CD4-positive, alpha-beta T cell treated with Interleukin-17A for 1 hour (primary cell): ENCODE measurements at places on chromosomes 11 and 22.
A peak's percentile ranks its signal among the peaks of the same experiment; 100 is the strongest.

DNA sequence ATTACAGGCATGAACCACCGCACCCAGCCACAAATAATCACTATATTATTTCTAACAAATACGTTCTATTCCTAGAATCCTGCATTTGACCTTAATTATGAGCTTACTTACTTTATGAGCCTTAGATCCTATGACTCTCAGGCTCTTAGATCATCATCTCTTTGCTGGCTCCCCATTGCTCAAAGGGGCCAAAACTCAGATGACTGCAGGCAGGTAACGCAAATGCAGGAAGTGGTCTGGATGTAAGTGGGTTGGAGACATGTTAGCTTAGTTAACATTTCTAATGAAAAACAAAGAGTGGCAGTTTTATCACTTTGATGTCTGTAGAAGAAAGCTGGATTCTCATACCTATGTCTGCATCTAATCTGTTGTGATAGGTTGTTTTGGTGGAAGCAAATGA, 23.4 kb downstream of the CCDC81 start:
- DNase-seq = no peak

DNA sequence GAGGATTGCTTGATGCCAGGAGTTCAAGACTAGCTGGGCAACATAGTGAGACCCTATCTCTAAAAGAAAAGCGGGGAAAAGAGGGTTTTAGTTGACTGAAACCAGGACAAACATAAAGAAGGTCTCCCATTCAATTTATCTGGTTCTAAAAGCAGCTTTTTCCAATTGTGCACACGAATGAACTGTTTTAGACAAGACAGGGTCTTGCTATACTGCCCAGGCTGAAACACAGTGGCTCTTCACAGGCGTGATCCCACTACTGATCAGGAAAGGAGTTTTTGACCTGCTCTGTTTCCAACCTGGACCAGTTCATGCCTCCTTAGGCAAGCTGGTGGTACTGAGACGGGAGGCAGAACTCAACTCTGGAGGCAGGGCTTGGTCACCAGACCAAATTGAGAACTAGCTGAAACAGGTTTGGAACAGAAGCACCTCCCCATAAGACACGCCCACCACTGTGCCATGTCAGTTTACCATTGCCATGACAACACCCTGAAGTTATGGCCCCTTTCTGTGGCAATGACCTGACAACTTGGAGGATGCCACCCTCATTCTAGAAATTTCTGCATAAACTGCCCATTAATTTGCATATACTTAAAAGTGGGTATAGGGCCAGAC, 2.8 kb upstream of the NUCB2 start:
- DNase-seq = peak; percentile 15

DNA sequence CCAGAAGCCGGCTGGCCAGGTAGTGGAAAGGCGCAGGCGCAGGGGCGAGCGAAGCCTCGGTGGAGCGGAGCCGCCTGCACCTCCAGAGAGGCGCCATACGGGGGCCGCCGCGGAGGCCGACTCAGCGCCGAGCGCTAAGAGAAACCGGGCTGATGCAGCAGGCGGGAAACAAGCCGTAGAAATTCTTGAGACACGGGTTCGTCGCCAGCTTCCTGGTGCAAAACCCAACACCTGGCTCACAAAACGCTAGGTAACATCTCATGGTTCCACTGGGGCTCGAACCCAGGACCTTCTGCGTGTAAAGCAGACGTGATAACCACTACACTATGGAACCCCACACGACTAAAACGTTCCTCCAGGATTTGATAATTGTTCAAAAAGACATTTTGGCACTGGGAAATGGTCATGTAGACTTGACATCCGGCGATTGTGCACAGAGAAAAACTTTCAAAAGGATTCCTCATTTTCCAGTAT, 39.1 kb downstream of the OR4D9 start:
- peak; percentile 92 for DNase-seq

DNA sequence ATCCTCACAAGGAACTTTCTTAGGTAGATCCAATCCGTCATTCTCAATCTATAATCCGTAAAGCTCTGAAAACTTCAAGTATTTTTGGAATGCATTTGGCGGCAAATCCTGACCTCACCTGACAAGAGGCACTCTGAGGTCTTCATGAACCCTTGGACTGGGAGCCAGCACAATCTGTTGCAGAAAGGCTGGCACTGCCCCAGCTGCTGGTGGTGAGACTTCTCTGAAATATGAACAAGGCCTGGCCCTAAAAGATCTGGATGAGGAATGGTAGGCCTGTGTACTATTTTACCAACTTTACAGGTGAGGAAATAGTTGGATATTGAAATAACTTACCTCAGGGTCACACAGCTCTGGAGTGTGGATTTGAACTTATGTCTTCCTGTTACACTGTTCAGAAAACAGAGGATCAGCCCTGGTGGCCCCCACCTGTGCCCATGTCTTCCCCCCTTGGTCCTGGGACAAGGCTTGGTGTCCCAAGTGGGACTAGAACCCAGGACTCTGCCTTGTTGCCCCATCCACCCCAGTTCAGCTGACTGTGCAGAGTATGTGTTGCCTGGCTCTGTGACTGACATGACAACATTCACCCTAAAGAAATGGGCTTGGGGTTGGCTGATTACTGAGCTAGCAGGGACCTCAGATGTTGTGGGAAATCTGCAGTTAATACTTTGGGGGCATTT, 471.4 kb downstream of the MN1 start:
- no peak for DNase-seq

DNA sequence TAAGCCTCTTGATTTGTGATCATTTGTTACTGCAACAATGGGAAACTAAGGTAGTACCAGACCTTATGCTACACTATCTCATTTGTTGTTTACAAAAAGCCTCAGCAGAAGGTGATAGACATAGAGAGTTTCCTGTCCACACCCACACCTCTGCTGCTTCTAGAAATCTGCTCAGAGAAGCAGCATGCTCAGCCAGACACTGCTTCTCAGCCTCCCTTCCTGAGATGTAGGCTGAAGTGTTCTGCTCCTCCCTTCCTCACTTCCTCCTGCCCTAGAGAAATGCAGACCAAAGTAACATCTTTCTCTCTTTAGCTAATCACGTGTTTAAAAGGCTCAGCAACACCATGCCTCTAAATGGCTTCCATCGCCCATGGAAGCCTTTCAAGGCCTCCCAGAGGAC, 88.4 kb downstream of the SLC1A2 start:
- peak; percentile 75 for DNase-seq

- peak; percentile 28 for DNase-seq
Observed at GRCh38 chr11:105033343-105033742, 1.6 kb downstream of the CASP1 start.

- DNase-seq = no peak
Observed at GRCh38 chr11:106950067-106950491, 68.2 kb downstream of the GUCY1A2 start.

- no peak for DNase-seq
Observed at GRCh38 chr11:108824545-108824944, 159.7 kb downstream of the DDX10 start.

DNA sequence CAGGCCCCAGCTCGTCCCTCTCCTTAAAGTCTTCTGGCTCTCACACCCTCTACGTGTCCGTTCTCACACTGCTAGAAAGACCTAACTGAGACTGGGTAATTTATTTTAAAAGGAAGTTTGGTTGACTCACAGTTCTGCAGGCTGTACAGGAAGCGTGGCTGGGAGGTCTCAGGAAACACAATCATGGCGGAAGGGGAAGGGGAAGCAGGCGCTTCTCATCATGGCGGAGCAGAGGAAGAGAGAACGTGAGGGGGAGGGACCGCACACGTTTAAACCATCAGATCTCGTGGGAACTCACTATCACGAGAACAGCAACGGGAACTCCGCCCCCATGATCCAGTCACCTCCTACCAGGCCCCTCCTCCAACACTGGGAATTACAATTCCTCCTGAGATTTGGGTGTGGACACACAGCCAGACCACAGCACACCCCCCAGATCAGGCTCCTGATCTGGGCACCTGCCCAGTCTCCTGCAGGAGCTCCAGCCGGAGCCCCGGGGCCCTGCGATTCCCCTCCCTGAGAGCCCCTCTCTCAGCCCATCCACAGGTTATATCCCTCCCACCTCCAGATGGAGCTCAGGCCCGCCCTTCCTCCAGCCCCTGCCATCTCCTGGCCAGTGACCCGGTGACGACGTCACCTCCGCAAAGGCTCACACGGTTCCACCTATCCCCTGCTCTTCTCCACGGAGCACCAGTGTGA, 170.2 kb downstream of the BRD1 start:
- peak; percentile 83 for DNase-seq

- DNase-seq = no peak
Observed at GRCh38 chr11:118641397-118642019, 34.1 kb downstream of the PHLDB1 start.

DNA sequence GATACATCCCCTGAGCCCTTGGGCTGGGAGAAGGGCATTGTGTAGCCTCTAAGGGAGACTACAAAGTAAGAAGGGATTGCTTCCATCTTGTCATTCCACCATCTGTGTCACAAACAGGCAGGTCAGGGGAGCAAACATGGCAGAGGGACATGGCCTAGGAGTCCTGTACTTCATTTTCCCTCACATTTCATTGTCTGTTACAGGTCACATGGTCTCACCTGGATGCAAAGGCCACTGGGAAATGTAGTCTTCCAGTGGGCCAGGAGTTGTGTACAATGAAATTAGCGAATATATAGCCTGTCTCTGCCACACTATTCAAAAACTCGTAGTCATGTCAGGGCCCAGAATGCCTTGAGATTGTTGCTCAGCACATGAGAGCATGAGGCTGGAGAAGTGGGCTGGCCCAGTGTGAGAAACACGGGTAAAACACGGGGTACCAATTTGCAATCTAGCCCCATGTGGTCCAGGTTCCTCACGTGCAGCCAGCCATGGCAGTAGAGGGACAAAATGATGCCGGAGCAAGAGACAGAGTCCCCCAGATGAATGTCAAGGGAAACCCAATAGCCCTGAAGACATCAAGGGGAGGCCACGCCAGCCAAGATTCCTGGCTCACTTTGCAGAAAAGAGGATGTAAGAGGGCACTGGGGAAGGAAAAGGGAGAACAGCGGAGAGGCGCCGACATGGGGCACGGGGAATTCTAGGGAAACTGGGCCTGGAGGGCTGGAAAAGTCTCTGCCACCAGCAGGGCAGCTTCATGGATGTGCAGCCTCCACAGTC, 47.7 kb upstream of the EMID1 start:
- DNase-seq = no peak

- peak; percentile 37 for DNase-seq
Observed at GRCh38 chr11:69972351-69972802, 105.7 kb upstream of the ANO1 start.

DNA sequence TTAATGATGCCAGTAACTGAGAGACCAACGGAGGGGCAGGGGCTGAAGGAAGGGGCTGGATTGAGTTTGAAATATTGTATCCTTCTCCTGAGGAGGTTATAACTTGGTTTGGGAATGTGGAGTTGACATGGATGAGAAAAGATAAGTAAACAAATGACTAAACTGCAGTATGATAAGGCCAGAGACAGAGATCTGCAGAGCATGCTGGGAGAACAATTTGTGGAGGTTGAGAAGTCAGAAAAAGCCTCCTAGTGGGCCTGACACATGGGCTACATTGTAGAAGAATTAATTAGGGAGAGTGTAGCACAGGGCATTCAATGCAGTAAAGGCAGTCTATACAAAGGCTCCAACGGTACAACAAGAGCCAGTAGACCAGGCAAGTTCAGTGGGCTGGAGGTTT, 55.9 kb downstream of the SPON1 start:
- no peak for DNase-seq

DNA sequence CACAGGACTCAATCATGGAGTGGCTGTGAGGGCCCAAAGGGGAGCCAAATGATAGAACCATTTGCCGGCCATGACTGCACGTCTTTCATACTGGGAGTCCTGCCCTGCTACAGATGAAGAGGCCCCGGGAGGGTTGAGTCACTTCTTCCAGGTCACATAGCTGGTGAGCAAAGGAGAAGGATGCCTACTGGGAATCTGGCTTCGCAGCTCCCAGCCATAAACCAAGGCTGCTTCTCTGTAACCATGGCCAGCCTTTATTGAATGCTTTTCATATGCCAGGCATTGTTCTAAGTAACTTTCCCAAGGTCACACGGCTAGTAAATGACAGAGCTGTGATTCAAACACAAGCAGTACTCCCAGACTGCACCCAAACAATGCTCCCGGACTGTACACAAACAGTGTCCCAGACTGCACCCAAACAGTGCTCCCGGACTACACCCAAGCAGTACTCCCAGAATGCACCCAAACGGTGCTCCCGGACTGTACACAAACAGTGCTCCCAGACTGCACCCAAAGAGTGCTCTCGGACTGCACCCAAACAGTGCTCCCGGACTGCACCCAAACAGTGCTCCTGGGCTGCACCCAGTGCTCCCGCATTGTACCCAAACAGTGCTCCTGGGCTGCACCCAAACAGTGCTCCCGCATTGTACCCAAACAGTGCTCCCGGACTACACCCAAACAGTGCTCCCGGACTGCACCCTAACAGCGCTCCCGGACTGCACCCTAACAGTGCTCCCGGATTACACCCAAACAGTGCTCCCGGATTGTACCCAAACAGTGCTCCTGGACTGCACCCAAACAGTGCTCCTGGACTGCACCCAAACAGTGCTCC, 89.8 kb downstream of the FBXO7 start:
- no peak for DNase-seq

DNA sequence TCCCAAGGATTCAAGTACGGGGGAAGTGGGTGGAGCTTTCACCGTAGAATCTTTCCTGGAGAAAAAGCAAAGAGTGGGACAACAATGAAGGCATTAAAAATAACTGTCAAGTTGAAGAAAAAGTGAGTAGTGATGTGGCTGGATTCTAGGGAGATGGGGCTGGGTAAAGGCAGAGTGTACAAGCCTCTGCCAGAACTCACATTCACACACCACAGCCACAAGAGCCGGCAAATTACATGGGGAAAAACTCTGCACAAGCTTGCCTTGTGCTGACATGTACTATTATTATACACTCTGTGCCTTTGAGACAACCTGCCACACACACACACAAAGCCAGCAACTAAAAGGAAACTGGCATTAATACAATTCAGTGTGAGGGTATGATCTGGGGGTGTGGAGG, 182.6 kb downstream of the LARGE1 start:
- DNase-seq = no peak

- no peak for DNase-seq
Observed at GRCh38 chr11:9563196-9563730, 10.2 kb upstream of the WEE1 start.

- no peak for DNase-seq
Observed at GRCh38 chr11:108912581-108912980, 247.7 kb downstream of the DDX10 start.

DNA sequence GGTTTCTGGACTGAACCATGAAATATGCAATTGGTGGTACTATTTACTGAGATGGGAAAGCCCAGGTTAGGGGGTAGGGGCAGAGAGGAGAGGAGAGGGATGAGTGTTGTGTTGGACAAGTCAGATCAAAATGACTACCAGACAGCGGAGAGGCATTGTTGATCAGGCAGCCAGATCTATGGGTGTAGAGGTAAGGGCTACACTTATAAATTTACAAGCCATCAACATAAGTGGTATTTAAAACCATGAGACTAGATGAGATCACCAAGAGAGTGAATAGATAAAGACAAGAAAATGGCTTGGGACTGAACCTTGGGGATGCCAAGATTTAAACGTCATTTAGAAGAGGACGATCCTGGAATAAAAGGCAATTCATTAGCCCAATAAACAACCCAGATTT, 123.4 kb downstream of the NXPE2 start:
- DNase-seq = no peak
